Activated T-cell treated with anti-CD3 and anti-CD28 coated beads for 1 hour (primary cell): ENCODE measurements at places on chromosomes 2 and 18.

- no peak for DNase-seq
These were observed 17.7 kb downstream of the MAP2 start for GRCh38 chr2:209441541-209441940.

GRCh38 chr2:99635710-99636109 lies 145.9 kb upstream of the REV1 start:
- no peak for DNase-seq

GRCh38 chr2:200590090-200590489 lies 4.3 kb downstream of the AOX1 start:
- DNase-seq = no peak

- no peak for DNase-seq
These were observed 238.2 kb upstream of the RBBP8 start for GRCh38 chr18:22694954-22695353.

- DNase-seq = no peak
These were observed 60.8 kb downstream of the MYO3B start for GRCh38 chr2:170238776-170239175.

GRCh38 chr2:172342611-172343010 lies 84.8 kb upstream of the ITGA6 start:
- DNase-seq = no peak

- DNase-seq = no peak
These were observed 115.7 kb downstream of the PRKRA start for GRCh38 chr2:178335230-178335629.
